ENCODE measurements at places on chromosomes 12 and 14.

- H3K27ac ChIP-seq, result no peak overlapping the region
- H3K27me3 ChIP-seq, result no peaks in the 10 kb centered on the region
- H3K4me3 ChIP-seq, result no peak overlapping the region
Measured at GRCh38 chr12:84124211-84124610, 788.4 kb downstream of the SLC6A15 start.

DNA sequence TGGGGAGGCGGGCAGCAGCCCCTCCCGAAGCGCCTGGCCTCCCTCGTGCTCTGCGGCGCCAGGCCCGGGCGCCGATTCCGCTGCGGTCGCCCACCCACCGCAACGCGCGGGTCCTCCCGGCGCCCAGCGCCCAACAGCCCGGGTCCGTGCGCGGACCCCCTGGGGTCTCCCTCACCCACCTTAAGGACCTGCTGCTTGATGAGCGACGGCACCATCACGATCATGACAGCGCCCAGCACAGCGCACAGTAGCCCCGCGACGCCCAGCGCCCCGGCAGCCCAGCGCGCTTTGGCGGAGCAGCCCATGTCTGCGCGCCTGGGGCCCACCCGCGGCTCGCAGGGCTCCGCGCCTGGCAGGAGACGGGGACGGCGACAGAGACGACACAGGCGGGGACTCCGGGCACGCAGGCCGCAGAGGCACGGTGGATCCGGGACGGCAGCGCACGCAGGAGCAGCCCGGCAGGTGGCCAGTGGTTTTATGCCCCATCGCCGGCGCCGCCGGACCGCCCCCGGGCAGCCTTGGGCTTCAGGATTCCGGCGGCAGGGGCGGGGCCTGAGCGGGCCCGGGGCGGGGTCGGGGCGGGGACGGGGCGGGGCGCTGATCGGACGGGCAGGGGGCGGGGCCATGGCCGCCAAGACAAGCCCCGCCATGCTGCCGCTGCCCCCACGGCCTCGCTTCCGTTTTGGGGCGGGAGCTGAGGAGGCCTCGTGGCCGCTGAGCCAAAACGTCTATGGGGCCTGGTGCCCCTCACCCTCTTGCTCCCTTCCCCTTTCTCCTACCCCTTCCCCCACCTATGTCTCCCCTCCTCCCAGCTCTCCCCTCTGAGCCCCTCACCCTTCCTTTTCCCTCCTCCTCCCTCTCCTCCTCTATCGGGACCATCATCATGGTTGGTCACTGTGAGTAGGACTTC, at the start of gene SCARB1:
TSS of gene SCARB1 (minus strand) at position 449 of the 910 bp plus-strand sequence. CDS start at position 305, 144 bp downstream.
- H3K27ac ChIP-seq, result peak within 1 kb of the TSS; percentile 58
- no peaks in the 10 kb centered on the region for H3K27me3 ChIP-seq
- peaks cover 3% of the 10 kb centered on the region for H3K4me1 ChIP-seq
- no peaks in the 10 kb centered on the region for H3K36me3 ChIP-seq
- DNase-seq, result peak; percentile 92

DNA sequence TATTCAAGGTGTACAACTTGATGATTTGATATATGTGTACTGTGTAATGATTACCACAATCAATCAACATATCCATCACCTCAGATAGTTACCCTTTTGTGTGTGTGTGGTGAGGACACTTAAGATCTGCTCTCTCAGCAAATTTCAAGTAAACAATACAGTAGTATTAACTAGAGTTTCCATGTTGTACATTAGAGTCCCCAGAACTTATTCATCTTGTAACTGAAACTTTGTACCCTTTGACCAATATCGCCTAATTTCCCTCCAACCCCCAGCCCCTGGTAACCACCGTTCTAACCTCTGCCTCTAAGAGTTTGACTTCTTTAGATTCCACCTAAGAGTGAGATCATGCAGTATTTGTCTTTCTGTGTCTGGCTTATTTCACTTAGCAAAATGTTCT, 12.1 kb downstream of the ADCK1 start:
- no peak overlapping the region for H3K27ac ChIP-seq
- no peaks in the 10 kb centered on the region for H3K36me3 ChIP-seq
- H3K4me3 ChIP-seq, result no peak overlapping the region
- DNase-seq, result no peak
- no peaks in the 10 kb centered on the region for H3K4me1 ChIP-seq

DNA sequence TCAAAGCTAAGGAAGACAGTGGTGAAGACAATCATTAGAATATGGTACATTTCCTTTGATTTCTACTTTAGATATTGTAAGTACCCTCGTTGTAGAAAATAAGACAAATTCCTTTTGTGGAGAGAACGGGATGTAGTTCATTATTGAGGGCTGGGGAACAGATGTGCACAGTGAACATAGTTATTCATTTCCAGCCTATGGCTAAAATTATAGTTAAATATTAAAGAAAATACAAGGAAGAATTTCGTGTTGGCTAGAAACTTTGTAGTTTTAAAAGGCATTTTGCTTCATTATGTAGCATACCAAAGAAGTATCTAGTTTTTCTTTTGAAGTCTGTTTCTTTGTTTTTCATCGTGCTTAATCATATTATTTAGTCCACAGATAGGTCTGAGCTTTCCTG, 201.8 kb downstream of the ESR2 start:
- H3K4me3 ChIP-seq, result no peak overlapping the region
- no peak for DNase-seq
- H3K4me1 ChIP-seq, result no peaks in the 10 kb centered on the region
- H3K27ac ChIP-seq, result no peak overlapping the region

DNA sequence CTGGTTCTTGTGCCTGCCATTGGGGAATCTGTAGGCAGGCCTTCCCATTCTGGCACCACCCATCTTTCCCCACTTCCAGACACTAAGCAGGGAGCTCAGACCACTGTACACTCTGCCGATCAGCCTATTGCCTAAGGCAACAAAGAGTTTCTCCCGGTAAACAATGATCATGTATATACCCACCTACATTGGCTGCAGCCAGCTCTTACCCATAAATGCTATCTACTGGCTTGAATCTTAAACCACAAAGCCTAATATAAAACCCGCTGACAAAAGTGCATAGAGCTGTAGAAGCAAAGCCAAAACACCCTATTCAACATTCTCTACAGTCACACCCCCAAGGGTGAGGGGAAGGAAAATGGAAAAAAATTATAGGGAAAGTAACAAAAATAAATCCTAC, 20.8 kb upstream of the GLIPR1 start:
- H3K27ac ChIP-seq, result no peak overlapping the region
- H3K27me3 ChIP-seq, result no peaks in the 10 kb centered on the region
- H3K36me3 ChIP-seq, result no peaks in the 10 kb centered on the region

GRCh38 chr12:117051380-117051779, 47.8 kb downstream of the TESC start:
- no peak overlapping the region for H3K27ac ChIP-seq
- no peaks in the 10 kb centered on the region for H3K36me3 ChIP-seq
- H3K27me3 ChIP-seq, result no peaks in the 10 kb centered on the region
- no peaks in the 10 kb centered on the region for H3K4me1 ChIP-seq
- no peak for DNase-seq

DNA sequence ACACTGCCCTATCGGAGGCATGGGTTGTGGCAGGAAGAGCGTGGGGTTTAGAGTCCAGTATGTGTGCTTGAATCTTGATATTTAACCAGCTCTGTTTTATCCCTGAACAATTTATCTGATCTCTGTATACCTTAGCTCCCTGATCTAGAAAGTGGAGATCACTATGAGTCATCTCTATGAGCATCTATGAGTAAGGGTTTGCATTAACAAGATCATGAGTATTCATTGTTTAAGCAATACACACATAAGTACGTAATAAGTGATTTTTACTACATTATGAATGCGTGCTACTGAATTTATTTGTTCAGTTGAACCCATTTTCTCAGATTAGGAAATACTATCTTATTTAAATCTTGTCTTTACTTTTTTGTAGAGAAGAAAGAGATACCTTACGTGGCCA, 49.4 kb downstream of the GPATCH2L start:
- no peaks in the 10 kb centered on the region for H3K27me3 ChIP-seq
- no peak overlapping the region for H3K27ac ChIP-seq
- no peak overlapping the region for H3K4me3 ChIP-seq

- peak overlapping the region; percentile 80 for H3K27ac ChIP-seq
- H3K4me3 ChIP-seq, result peak overlapping the region; percentile 90
- no peaks in the 10 kb centered on the region for H3K27me3 ChIP-seq
- peak; percentile 89 for DNase-seq
Measured at GRCh38 chr12:6554168-6555017, 1.4 kb downstream of the IFFO1 start.

- no peak for DNase-seq
- no peak overlapping the region for H3K27ac ChIP-seq
- H3K36me3 ChIP-seq, result no peaks in the 10 kb centered on the region
- no peaks in the 10 kb centered on the region for H3K4me1 ChIP-seq
- no peaks in the 10 kb centered on the region for H3K27me3 ChIP-seq
- H3K4me3 ChIP-seq, result no peak overlapping the region
Measured at GRCh38 chr12:69046920-69047319, 113.9 kb upstream of the CPM start.

DNA sequence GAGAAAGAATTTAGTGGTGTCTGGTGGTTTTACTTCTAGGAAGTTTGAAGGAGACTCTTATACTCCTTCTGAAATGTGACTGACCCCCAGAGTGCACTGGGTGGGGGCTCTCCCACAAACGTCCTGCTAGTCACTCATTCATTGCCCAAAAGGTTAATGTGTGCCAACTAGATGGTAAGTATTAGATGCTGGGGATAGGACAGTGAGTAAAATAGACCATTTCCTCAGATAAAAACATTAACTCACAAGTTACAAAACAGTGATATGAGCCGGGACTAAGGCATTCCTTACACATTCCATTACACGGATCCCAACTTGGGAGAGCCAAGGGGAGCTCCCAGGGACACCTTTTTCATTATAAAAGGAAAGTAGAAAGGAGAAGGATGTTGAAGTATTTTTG, 185.1 kb downstream of the ATXN7L3B start:
- no peaks in the 10 kb centered on the region for H3K4me1 ChIP-seq
- H3K27ac ChIP-seq, result no peak overlapping the region
- no peaks in the 10 kb centered on the region for H3K36me3 ChIP-seq
- DNase-seq, result no peak

GRCh38 chr12:1806301-1807086, 13.9 kb upstream of the LRTM2 start:
- H3K4me3 ChIP-seq, result no peak overlapping the region
- H3K27ac ChIP-seq, result no peak overlapping the region
- no peaks in the 10 kb centered on the region for H3K4me1 ChIP-seq

DNA sequence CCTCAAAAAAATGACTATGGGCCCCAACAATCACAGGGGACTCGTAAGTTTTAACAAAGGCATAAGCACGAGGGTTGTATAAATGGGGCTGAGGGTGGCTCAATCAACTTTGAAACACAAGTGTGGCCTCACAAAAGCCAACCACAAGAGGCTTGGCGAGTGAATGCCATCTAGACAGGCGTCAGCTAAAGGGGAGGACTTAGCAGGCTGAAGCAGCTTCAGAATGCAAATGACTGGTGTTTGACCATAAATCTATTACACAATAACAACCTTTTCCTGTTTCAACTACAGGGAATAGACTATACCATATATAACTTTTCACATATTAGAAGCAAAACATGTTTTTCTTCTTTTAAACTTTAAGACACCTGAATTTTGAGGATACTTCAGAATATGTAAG, 777.9 kb downstream of the FSCB start:
- H3K27me3 ChIP-seq, result no peaks in the 10 kb centered on the region
- DNase-seq, result no peak
- H3K4me1 ChIP-seq, result no peaks in the 10 kb centered on the region
- no peak overlapping the region for H3K27ac ChIP-seq

DNA sequence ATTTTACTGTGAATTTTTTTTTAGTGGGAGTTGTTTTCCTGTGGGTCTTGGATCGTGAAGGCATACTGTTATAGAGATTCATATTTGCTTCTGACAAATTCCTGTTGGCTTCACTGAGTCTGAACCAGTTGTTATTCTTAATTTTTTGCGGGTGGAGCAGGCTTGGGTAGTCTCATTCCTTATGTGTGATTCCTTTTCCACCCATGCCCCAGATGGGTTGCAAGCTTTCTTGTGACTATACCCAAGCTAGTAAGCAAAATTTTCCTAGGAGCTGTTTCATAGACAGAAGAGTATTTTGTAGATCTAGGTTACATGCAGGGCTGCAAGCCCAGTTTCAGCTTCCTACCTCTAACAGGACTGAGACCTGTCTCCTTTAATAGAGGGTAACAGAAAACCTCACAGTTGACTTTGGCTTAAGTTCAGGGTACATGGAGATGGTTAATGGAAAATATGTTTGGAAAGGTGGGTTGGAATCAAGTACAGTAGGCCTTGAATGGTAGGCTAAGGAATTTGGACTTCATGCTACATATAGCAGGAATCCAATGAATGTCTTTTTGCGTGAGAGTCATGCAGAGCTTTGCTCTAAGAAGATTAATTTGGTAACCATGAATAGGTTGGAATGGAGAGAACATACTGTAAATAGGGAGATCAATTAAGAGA, 29.0 kb downstream of the TRMT5 start:
- no peak overlapping the region for H3K27ac ChIP-seq
- no peak overlapping the region for H3K4me3 ChIP-seq
- H3K4me1 ChIP-seq, result no peaks in the 10 kb centered on the region
- no peaks in the 10 kb centered on the region for H3K27me3 ChIP-seq

GRCh38 chr14:63986789-63987533, 134.2 kb downstream of the SYNE2 start:
- H3K36me3 ChIP-seq, result no peaks in the 10 kb centered on the region
- no peak overlapping the region for H3K27ac ChIP-seq
- H3K4me3 ChIP-seq, result no peak overlapping the region
- H3K4me1 ChIP-seq, result no peaks in the 10 kb centered on the region
- peak; percentile 50 for DNase-seq
- no peaks in the 10 kb centered on the region for H3K27me3 ChIP-seq

DNA sequence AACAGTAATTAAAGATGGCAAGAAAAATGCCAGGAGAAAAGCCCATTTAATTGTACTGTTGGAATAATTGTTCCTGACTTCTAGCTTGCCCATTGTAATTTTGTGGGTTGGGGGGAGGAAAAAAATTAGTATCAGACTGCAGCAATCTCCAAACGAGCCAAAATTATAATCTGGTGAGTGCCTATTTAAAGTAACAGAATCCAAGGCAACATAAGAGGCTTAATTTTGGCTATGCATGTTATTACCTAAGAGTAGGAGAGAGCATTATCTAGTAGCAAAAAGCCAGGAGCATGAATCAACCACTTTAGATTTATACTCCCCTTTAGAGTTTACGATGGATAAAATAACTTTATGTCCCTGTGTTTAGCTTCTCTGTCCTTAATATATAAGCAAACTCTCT, 14.6 kb upstream of the DENND5B start:
- H3K36me3 ChIP-seq, result no peaks in the 10 kb centered on the region
- no peak for DNase-seq
- H3K4me3 ChIP-seq, result no peak overlapping the region
- no peaks in the 10 kb centered on the region for H3K4me1 ChIP-seq
- H3K27ac ChIP-seq, result no peak overlapping the region

GRCh38 chr12:52308806-52309425, 12.3 kb downstream of the KRT83 start:
- peak; percentile 9 for DNase-seq
- H3K27ac ChIP-seq, result no peak overlapping the region
- peak overlapping the region; percentile 46 for H3K4me3 ChIP-seq
- H3K4me1 ChIP-seq, result no peaks in the 10 kb centered on the region
